ENCODE measurements at places on chromosomes 1 and 21.

DNA sequence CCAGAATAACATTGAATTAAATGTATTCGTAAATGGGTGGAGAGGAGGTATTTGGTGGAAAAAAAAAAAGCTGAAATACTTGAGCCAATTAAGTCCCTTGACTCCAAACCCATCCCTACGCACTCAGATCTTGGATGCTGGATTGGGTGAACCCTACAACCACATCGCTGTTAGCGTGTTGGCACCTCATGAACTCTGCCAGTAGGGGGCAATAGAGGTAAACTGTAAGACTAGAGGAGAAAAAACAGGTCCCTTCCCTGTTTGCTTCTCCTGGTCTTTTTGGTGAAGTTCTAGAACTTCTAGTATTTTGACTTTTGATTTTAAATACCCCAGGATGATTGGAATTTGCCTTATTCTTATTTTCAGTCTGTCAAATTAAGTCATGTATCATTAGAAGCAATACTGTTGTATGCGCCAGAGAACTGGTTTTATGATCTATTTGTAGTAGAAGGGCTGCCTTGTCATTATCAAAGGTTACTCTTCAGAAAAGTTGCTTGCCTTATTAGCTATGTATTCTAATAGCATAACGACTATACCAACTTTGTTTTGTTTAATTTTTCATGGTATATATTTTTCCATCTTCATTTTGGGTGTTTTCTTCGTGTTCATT, 1.9 kb upstream of the OR13G1 start:
- peak; percentile 0 for DNase-seq

DNA sequence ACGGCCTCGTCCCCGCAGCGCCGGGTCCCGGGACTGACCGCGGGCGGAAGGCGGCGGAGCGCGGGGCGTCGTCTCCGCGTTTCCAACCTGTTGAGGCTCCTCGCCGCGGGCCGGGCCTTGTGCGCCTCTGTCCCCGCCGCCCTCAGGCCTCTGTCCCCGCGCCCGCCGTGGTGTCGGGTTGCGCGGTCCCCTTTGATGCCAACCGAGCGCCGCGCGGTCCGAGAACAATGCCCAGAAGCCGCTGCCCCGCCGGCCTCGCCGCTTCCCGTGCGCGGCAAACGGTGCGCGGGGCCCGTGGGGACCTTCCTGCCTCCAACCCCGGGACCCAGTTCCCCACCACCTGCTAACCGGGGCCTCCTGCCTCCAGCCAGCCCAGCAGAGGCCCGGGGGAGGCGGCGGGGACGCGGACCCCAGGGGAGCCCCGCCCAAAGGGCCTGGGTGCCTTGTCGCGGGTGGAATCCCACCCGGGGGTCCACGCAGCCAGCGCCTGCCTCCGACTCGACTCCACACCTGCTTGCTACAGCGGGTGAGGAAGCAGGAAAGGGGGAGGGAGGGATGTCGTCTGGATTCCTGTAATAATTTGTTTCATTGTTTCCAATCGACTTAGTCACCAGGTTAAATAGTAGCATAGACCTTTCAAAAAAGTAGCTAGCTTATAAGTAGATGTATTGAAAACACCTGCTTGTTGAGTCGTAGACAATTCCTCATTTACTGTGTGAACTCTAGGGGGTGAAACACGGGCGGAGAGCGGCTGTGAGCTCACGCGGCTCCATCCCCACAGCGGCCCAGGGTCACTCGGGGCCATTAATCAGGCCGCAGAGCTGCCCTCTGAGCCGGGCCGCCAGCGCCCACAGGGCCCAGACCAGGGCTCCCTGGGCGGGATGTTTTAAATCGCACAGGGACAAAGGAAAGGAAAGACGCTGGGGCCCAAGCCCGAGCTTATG, 1.1 kb downstream of the COL18A1 start:
- no peak for DNase-seq

DNA sequence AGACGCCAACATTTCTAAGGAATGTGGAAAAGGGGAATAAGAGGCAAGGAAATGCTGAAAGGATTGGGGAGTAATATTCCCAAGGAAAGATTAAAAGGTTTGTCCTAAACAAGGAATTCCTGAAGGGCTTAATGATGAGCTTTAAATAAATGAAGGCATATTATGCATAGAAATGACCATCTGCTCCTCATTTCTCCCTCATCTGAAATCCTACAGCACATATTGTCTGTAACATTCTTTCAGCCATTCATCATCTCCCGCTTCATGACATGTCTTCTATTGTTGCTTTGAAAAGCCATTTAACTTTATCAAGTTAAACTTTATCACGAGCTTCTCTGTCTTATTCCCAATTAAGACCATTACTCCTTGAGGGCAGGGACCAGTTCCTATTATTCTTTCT, 608.7 kb upstream of the PLXNA2 start:
- no peak for DNase-seq

DNA sequence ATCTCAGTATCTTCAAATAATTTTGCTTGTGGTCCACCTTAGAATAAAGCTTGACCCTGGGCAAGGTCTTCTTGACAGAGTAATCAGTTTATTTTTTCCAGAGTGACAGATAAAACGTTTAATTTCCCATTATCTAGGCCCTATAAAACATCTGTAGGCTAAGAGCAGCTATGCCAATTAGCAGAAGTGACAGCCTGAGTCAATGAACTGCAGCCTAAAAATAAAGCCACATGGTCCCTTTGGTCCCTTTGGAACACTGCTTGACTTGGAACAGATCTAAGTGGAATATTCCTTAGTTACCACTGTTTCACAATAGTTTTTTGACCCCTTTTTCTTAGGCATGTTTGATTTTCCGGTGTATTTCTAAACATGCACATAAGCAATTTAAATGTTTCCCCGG, 6.3 kb upstream of the RGS13 start:
- no peak for DNase-seq

DNA sequence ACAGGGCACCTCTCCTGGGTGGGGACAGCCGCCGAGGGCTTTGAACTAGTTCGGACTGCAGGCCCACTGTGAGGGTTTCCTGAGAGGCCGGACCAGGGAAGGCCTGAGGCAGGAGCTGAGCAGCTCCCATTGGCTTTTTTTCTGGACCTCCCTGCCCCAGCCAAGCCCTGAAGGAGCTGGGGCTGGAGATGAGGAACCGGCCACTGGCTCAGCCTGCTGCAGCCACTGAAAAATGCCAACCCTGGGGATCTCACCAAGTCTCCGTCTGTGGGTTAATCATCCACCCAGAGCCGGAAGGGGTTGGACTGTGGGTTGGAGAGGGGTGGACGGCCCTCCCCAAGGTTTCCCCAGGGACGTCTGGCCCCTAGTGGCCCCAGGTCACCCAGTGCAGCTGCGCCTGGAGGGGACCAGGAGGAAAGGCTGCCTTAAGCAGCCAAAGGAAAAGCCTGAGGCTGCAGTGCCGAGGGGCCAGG, 2.5 kb downstream of the VWA1 start:
- no peak for DNase-seq

- no peak for DNase-seq
These were observed 11.8 kb upstream of the ENAH start for GRCh38 chr1:225664762-225665161.

- DNase-seq = no peak
These were observed 52.1 kb upstream of the GPR88 start for GRCh38 chr1:100485855-100486258.

DNA sequence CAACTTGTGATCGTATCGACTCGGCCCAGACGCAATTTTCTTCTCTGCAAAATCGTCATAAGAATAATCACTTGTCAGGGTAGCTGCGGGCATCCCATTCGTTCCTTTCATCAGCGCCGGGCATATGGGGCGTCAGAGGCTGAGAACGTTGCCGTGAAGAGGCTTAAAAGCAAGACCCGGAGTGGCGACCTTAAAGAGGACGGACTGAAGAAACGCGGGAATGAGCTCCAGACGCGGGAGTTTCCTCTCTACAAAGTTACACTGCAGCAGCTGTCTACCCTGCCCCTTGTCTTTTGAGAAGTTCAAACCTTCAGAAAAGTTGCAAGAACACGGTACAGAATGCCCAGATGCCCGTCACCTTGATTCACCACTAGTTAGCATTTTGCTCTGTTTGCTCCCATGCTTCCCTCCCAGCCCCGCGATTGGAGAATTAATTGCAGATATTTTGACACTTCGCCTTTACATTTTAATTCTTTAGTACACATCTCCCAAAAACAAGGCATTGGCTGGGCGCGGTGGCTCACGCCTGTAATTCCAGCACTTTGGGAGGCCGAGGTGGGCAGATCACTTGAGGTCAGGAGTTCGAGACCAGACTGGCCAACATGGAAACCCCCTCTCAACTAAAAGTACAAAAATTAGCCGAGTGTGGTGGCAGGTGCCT, 967 bp downstream of the CENPS start:
- no peak for DNase-seq

DNA sequence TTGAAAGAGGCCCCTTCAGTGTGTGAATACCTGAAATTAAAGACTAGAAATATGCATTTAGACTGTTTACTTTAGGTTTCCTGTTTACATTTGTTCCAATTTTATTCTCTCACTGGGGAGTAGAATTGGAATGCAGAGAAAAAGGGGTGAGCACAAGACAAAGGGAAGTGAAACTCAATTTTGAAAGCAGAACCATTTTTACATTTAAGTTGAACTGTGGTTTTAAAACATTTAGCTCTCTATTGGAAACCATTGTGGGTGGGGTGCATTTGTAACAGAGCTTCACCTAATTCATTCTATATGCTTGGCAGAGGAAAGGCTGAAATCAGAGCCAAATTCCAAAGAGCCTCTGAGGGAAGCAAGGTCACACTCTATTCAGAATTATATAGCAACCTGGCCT, 235.3 kb upstream of the C1orf105 start:
- no peak for DNase-seq
